Activated naive CD4-positive, alpha-beta T cell treated with anti-CD3 and anti-CD28 coated beads, Interleukin-2, amount 10 ng/mL, durations not matched to agents 7 days and 5 days (primary cell): ENCODE measurements at places on chromosomes 2 and 18.

DNA sequence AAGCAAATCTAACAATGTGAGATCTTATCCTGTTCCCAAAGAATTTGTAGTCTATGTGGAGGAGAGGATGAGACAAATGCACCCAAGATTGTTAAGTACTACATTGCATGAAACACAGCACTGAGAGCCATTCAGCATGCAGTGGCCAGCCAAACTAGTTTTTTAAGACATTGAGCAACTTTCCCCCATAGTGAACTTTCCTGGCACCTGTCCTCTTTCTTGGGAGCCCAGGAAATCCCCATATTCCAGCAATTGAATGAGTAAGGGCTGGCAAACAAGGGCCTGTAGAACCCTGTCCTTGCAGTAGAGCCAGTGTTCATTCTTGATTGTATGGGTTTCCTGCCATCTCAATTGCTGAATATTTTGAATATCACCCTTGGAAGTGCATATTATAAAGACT lies 58.8 kb upstream of the FIGN start:
- no peak for DNase-seq

GRCh38 chr18:8643326-8643878 lies 34.2 kb downstream of the RAB12 start:
- DNase-seq = no peak

DNA sequence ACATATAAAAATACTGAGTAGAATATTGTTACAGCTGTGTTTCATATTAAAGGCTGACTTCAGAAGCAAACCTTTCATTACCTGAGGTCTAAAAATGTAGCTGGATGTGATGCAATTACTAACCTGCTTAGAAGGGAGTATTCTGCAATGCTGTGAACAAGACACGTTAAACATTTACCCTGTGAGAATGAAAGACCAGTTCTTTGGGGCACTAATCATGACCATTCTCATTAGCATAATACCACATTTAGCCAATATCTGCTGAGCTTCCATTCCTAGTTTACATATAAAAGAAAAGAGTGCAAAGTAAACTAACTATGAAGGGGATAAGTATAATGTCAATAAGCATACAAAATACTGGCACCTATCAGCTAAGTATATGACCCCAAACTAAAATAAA lies 784.0 kb upstream of the KLHL29 start:
- no peak for DNase-seq

DNA sequence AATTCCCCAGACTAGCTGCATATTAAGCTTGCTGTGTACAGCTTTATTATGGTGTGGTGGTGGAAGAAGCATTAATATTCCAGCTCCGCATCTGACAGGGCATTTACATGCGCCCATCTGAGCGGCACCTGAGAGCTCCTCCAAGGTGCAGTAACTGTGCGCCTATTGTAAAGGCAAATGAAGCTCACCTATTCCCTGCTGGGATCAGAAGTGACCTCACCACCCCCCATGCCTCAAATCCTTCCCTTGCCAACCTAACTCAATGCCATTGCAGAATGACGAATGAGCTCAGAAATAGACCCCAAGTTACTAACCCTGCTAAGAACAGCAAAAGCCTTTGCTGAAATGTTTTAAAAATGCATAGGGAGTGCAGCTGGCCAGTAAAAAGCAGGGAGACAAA lies 14.3 kb downstream of the BCL11A start:
- DNase-seq = no peak

- no peak for DNase-seq
These were observed 102.0 kb downstream of the PLA2R1 start for GRCh38 chr2:159960414-159960813.

DNA sequence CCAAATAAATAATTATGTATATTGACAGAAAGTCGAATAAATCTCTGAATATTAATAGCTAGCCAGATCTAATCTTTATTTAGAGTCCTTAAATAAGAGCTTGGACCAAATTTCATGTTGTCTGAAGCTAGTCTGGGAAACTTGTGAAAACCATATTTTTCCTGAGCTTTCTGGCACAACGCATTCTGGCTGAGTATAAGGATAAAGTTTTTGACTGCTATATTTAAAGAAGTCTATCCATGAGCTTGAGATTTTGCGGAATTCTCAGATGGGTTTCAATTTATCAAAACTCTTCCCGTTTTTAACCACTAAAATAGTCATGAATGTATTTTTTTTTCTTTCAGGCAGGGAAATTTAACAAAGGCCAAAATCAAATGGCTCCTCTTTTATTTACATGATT lies 23.8 kb downstream of the FAP start:
- DNase-seq = no peak

DNA sequence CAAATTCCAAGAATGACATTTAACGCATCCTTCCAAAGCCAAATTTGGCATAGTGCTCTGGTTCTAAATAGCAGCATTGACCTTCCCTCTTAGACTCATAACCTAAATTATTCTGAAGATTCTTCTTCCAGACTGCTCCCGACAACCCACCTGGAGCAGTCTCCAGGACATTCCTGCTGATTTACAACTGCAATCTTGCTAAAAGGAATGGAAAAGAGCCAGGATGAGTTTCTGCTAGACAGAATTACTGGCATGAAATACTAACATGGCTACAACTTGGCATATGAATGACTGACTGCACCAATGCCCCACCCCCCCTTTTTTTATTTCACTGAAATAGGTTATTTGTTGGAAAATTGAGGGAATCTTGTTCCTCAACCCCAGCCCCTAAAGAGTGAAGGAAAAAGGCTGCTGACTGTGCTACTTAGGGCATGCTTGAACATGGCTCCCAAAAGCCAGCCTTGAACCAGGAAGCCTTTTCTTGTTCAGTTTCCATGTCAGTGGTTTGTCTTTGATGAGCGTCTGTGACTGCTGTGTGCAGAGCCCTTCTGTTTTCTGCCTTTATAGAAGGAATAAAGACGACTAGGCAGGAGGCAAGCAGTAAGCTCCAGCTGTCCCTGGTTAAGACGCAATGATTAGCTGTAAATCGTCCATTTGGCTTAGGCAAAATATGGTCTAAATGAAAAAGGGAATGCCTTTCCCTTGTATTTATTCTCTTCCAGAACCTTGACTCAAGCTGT lies 47.4 kb upstream of the ITGB6 start:
- DNase-seq = no peak

- DNase-seq = no peak
These were observed 21.4 kb upstream of the PDCL3 start for GRCh38 chr2:100541404-100541803.

- no peak for DNase-seq
These were observed 30.9 kb upstream of the GRP start for GRCh38 chr18:59189008-59189407.

DNA sequence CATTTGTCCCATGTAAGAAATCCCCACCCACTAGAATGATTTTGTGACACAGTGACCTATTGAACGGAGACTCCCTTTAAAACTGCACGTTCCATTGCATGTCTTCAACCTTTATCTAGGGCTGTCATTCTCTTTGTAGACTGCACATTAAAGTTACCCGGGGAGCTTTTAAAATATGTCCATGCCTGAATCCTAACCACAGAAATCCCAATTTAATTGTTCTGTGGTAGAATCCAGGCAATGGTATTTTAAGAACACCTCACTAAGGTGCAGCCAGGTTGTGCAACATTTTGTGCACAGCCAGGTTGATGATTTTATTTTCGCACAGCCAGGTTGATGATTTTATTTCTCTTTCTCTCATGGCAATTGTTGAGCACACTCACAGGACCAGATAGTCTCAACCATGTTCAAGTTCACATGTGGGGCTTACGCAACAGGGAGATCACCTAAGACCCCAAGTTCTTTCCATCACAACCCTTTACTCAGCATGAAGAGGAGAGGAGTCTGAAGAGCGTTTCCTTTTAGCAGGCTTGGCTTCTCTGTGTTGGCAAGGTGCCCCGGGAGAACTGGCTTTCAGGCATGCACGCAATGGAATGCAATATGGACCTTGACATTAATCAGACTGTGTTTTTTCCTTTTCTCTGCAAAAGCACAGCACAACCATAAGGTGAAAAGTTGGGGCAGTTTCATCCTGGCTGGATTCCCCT lies 467.3 kb upstream of the ETAA1 start:
- DNase-seq = no peak

- DNase-seq = peak; percentile 34
These were observed 1.2 kb downstream of the RAPH1 start for GRCh38 chr2:203533676-203534591.

DNA sequence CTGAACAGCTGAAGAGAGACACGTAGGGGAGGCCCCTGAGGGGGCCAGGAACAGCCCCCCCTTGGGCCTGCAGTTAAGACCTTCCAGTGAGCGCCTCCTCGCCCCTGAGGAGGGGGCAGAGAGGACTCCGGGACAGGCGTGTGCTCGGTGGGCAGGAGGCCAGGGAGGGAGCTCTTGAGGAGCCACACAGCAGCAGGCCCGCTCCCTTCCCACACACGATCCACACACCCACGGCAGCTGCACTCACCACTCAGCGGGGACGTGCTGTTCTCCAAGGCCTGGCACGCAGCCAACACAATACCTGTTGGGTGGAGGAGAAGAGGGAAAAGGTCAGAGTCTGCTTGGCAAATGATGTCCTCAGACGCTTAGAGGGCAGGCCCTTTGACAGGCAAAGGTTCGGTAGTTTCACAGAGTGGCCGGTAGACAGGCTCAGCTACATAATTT lies 39.0 kb downstream of the TGFA start:
- DNase-seq = no peak

DNA sequence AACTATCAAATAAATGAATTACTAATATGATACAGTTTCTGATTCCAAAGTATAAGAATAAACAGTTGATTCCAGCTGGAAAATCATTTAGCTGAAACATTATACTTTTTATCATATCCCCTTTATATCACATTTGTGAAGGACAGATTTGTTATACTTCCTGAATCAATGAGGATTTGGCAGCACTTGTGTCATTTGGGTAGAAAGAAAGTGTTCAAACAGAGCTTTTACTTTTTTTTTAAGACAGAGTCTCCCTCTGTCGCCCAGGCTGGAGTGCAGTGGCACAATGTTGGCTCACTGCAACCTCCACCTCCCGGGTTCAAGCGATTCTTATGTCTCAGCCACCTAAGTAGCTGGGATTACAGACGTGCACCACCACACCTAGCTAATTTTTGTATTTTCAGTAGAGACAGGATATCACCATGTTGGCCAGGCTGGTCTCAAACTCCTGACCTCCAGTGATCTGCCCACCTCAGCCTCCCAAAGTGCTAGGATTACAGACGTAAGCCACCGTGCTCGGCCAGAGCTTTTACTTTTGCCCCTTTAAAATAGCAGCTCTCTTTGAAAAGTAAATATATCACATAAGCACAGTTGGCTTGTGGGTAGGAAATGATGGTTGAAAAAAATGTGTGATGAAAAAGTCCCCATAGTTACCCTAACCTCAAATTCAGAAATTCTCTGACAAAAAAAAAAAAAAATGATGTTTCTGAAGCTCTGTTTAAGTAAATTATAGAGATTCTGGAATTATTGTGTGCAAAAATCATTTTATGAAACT lies 95.2 kb downstream of the DTNA start:
- no peak for DNase-seq

- DNase-seq = no peak
These were observed 299.0 kb upstream of the FBXO11 start for GRCh38 chr2:48205137-48205798.

DNA sequence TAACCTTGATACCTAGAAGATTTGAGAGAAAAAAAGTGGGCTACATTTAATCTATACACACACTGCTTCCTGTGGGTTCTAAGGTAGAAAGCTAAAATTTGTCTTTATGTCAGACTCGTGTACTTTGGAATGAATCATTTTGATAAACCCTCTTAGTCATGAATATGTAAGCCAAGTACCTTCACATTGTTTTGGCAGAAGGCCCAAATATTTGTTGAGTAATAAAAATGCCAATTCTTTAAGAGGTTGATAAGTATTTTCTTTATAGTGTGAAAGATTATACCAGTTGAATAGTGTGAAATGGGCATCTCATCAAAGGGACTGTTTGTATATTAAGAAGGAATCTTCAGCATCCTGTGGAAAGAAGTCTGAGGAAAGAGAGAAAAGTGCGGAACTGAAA lies 1464.7 kb upstream of the ZEB2 start:
- no peak for DNase-seq

- no peak for DNase-seq
These were observed 420.6 kb upstream of the UBE2E3 start for GRCh38 chr2:180559771-180560170.

DNA sequence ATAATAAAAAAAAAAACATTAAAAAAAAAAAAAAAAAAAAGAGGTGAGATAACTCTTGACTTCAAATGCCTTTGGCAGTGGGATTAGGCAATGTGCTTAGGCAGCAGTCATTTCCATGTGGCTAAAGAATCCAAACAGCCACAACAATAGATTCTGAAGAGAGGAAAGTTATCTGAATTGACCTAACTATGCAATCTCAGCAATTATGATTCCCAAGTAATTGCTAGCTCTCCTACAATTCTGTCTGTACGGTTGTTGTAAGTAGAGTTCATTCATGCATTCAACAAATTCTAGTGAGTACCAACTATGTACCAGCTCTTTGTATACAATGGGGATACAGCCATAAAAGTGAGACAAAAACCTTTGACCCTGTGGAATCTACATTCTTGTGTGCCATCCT lies 3.6 kb downstream of the SRD5A2 start:
- no peak for DNase-seq

DNA sequence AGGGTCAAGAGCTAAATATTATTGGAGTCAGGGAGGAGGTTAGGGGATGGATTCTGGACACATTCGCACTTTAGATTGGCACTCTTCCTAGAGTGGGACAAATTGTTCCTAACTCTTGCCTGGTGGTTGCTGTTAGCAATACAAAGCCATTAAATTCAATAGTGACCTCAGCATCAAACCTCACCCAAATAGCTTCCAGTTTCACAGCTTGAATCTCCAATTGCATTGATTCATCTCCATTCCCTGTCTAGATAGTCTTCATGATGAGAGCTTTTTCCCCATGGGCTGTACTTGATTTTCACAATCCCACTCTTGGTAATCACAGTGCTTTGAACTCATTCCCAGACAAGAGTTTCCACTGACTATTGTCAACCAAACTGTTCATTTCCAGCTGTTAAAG lies 585.9 kb upstream of the SYT4 start:
- no peak for DNase-seq

- no peak for DNase-seq
These were observed 179.5 kb downstream of the CELF4 start for GRCh38 chr18:37385846-37386778.

- DNase-seq = no peak
These were observed 146.1 kb downstream of the NCK2 start for GRCh38 chr2:105890856-105891255.

- no peak for DNase-seq
These were observed 75.8 kb upstream of the ARL5A start for GRCh38 chr2:151904021-151904420.
